Glutamatergic neuron (in vitro differentiated cells): ENCODE measurements at places on chromosomes 1 and 21. TPM values are rescaled to one million over a fixed set of nuclear protein-coding genes. Genes with fewer than 3 reads are reported as not detected.

Gene GRIK1
- 0.39 TPM for total RNA-seq

Gene SPRR2B
- not detected for total RNA-seq

Gene RAB3B
- 12.9 TPM for total RNA-seq

Gene STIL
- 5.4 TPM for total RNA-seq

Gene LAMTOR2
- total RNA-seq, result 47.0 TPM

Gene IL10
- total RNA-seq, result not detected

Gene KPRP
- not detected for total RNA-seq

Gene FMOD
- total RNA-seq, result not detected

GRCh38 chr1:228900886-228901392 lies 165.7 kb downstream of the RHOU start:
- no peak for DNase-seq

DNA sequence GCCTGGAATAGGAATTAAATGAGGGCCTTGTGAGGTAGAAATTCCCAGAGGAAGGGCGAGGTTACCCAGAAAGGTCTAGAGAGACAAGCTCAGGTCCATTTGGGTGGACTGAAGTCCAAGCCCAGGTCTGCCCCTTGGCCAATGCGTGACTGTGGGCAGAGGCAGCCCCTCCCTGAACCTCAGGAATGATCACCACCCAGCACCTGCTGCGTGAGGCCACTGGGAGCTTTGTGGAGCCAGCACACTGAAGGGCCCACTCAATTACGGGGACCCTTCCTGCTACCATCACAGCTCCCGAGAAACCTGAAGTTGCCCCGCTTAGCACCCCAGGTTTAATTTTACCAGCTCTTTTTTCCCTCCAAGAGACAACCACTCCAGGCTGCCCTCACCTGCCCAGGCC lies 6.5 kb upstream of the MATN1 start:
- DNase-seq, result no peak

GRCh38 chr1:175641633-175642032 lies 101.8 kb downstream of the TNR start:
- DNase-seq, result no peak

DNA sequence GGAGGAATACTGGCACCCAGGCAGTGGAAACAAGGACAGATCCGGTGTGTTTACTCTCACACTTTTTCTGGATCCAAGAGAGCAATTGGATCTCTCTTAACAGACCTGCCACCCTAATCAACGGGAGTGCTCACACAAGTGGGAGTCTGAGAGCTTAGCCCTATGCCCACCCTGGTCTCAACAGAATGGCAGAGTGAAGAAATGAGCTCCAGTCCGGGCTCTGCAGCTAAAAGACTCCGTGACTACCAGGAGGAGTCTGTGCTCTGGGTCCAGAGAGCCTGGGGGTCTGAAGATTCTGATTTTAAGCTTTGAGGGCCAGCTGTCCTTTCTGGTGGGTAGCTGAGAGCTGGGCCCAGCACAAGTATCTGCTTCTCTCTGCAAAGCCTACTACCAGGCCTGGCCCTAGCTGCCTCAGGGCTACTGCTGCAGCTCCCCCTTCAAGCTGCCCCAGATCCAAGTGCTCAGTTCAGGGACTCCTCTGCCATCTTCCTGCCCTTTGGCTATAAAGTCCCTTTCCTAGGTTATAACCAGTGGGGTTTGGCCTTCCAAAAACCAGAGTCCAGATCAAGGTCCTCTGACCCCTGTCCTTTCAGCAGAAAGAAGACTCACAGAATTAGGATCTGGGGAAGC lies 3.9 kb downstream of the S100A9 start:
- no peak for DNase-seq

GRCh38 chr1:240649733-240650721 lies 38.1 kb upstream of the GREM2 start:
- DNase-seq, result no peak

GRCh38 chr1:22350924-22351767 lies 100.5 kb upstream of the ZBTB40 start:
- DNase-seq, result no peak

- no peak for DNase-seq
Observed at GRCh38 chr1:83910461-83910860, 88.5 kb downstream of the TTLL7 start.

DNA sequence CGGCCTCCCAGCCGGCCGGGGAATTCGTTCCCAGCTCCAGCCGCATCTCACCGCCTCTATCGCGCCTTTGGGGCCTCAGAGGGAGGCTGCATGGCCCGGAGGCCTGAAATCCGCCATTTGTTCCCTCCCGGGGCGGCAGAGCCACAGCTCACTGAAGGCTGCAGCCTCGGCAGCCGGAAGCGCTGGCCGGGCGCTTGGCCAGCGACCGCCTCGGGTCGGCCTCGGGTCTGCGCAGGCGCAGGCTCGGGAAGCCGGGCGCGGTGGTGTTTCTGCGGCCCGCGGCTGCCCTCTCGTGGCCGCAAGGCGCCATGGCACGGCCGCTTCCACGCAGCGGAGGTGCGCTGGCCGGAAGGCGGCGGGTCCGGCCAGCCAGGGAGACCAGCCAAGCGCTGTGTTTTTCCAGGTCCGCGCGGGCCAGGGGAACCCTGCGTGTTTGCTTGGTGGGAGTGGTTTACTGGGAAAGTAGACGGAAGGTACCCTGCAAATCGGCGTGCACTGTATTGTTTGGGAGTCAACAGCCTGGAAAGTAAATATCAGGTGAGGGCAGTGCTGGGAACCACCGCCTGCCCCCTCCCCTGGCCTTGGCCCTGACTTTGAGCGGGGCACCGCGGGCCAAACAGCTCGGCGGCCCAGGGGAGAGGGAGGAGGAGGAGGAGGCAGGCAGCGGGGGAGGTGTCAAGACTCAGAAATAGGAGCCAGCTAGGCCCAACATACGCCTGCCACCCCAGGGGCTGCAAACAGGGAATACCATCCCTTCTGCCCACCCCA lies 52.7 kb upstream of the CD34 start:
- DNase-seq, result peak; percentile 94
